ENCODE measurements at places on chromosomes 12 and 14.

DNA sequence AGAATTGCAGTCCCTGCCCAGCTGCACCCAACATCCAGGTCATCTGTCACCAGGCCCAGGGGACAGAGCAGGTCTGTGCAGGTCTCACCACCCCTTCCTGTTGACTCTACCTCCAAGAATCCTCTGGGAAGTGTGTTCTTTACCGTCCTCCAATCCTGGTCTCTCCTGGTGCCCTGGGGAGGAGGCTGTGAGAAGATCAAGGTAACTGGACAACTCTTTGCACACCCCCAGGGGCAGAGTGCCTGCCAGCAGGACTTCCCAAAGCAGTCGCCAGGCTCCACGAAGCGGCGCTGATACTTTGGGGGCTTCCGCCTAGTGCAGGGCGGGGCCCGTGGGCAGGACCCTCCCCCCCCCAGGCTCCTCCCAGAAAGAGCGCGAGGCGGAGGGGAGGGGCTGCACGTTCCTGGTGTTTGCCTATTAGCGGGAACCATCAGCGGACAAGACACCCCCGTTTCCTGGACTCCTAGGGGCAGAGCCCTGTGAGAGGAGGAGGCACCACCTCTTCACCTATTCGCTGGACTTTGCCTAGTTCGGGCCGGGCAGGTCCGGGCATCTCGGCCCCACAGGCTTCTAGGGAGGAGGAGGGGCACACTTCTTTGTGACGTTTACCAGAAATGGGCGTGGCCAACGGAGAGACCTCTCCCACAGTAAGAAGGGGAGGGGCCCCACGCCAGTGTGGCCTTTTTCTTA lies 918.0 kb downstream of the AACS start:
- no peak for DNase-seq
- no peak overlapping the region for H3K27ac ChIP-seq
- H3K4me3 ChIP-seq: peak overlapping the region; percentile 65
- H3K27me3 ChIP-seq: peaks cover 46% of the 10 kb centered on the region

DNA sequence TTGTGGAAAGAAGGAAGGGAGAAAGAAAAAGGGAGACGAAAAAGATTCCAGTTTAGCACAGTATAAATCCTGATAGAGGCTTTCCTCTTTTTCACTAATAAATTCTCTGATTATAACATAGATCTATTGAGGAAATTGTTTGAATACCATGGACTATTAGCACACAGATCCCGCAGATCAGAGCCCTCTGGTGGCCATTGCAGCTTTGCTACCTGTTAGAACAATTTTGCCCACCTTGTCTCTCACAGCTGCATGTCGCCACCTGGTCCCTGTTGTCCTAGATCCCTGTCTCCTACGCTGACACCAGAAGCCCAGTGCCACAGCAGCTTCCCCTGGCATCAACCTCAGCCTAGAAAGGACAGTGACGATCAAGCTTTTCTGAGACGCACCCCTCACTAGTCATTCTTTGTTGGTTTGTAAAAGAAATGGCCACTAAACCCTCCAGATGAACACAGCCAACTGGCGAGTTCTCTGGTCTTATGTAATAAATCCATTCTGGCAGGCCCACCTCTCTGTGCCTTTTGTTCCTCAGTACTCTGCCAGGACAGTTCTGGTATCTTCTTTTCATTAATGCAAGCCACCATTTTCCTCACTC lies 9.9 kb downstream of the GPHB5 start:
- H3K4me1 ChIP-seq: no peaks in the 10 kb centered on the region
- no peak overlapping the region for H3K27ac ChIP-seq
- H3K4me3 ChIP-seq: no peak overlapping the region
- DNase-seq: no peak

DNA sequence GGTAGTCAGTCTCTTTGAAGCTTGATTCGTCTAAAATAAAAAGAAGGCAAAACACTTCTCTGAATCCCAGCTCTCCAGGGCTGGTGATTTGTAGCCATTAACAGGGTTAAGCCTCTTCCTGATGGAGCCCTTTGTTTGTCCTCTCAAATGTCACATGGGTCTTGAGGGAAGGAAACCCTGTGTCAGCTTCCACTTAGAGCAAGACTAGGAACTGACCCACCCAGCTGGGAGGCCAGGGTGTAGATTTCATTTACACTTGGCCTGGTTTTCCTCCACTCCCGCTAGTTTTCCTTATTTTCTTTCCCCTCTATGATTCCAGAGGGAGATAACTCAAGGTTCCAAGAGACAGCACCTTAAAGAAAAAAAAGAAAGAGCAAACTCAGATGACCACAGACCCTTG lies 230.5 kb upstream of the EGLN3 start:
- H3K4me1 ChIP-seq: peaks cover 9% of the 10 kb centered on the region
- H3K36me3 ChIP-seq: no peaks in the 10 kb centered on the region
- H3K27me3 ChIP-seq: no peaks in the 10 kb centered on the region
- H3K27ac ChIP-seq: no peak overlapping the region

DNA sequence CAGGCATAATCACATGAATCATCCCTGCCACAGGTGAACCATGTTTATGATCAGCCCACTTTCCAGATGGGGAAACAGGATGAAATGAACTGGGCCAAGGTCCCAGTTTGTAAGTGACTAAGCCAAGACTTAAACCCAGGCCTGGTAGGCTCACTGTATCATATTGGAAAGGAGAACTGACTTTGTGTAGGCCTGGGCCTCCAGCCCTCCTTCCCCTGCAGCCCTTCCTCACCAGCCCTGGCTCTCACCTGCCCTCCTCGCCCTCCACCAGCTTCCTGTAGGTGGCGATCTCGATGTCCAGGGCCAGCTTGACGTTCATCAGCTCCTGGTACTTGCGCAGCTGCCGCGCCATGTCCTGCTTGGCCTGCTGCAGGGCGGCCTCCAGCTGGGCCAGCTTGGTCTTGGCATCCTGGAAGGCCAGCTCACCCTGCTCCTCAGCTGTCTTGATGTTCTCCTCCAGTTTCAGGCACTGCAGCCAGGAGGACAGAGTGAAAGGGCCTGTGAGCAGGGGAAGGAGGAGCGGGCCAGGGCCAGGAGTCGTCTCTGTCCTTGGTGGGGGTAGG lies 19.8 kb downstream of the KRT80 start:
- H3K27ac ChIP-seq: no peak overlapping the region
- DNase-seq: no peak
- no peaks in the 10 kb centered on the region for H3K27me3 ChIP-seq
- H3K4me3 ChIP-seq: no peak overlapping the region
- H3K36me3 ChIP-seq: no peaks in the 10 kb centered on the region

DNA sequence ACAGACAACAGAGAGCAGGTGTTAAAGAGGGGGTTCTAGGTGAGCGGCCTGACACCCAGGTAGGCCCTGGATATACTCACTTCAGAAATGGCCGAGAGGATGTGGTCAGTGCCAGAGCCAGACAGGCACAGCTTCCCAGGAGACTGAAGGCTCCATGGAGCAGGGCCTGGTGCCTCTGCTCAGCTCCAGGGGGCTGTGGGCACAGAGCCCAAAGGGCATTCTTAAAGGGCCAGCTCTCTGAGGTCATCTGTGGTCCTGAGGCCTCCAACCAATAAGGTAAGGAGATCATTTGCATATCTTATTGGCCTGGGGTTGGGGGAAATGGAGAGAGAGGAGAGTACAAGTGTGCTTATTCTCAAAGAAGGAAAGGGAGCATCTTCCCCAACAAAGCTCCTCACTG lies 9.7 kb upstream of the PCK2 start:
- DNase-seq: no peak
- H3K27ac ChIP-seq: no peak overlapping the region
- no peaks in the 10 kb centered on the region for H3K36me3 ChIP-seq
- peaks cover 26% of the 10 kb centered on the region for H3K27me3 ChIP-seq
- peaks cover 15% of the 10 kb centered on the region for H3K4me1 ChIP-seq

DNA sequence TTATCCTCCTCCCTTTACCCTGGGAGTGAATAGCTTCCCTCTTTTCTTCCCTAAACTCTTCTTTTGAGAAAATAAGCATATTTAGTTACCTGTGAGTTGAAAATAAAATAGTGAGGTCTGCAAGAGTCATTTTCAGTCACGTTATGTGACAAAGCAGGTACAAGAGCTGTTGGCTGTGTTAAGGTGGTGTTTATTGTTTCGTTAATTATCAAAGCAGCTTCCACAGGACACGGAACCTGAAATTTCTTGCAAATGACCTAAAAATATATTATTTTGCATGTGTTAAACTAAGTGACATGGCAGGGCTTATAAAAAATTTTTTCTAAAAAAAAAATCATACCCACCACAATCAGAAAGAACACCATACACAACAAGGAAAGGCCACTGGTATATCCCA lies 8.3 kb downstream of the SLC38A2 start:
- DNase-seq: no peak
- H3K27me3 ChIP-seq: no peaks in the 10 kb centered on the region
- peaks cover 99% of the 10 kb centered on the region for H3K4me1 ChIP-seq
- H3K36me3 ChIP-seq: peaks cover 99% of the 10 kb centered on the region
- H3K4me3 ChIP-seq: peak overlapping the region; percentile 10

DNA sequence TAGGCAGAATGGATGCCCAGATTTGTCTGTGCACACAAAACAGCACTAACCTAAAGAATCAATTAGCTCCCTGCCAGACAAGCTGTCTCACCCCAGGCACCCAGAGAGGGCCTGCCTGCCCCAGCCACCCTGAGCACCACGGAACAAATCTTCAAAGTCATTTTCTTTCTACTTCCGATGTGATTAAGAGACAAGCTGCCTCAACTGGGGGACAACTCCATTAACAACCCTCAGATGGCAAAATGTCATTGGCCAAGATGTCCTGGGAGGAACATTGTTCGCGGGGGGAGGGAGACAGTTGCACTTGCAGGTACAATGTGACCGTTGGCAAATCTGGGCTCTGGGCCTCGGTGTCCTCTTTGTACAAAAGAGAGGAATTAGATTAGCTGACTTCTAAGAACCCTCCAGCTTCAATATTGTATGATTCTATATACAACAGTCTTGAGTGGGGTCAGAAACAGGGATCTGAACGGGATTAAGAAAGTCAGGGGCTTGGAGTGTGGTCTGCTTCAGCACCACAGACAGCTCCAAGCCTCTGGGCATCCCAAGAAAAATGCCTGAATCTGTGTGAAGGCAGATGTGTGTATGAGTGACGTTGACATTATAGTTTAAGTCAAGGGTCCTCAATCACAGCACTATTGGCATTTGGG lies 42.8 kb upstream of the CMKLR1 start:
- no peak for DNase-seq
- H3K36me3 ChIP-seq: no peaks in the 10 kb centered on the region
- no peak overlapping the region for H3K27ac ChIP-seq
- no peaks in the 10 kb centered on the region for H3K4me1 ChIP-seq
- H3K4me3 ChIP-seq: no peak overlapping the region
- H3K27me3 ChIP-seq: no peaks in the 10 kb centered on the region

- peaks cover 26% of the 10 kb centered on the region for H3K36me3 ChIP-seq
- H3K4me1 ChIP-seq: peaks cover 76% of the 10 kb centered on the region
- H3K27ac ChIP-seq: peak overlapping the region; percentile 98
- DNase-seq: no peak
Observed at GRCh38 chr12:82359115-82359478, 768 bp downstream of the METTL25 start.

GRCh38 chr12:112979041-112979680 lies 842 bp downstream of the OAS2 start:
- peaks cover 25% of the 10 kb centered on the region for H3K4me1 ChIP-seq
- peak overlapping the region; percentile 92 for H3K27ac ChIP-seq
- no peaks in the 10 kb centered on the region for H3K36me3 ChIP-seq
- no peak for DNase-seq
- peak overlapping the region; percentile 69 for H3K4me3 ChIP-seq
- no peaks in the 10 kb centered on the region for H3K27me3 ChIP-seq

- no peak overlapping the region for H3K27ac ChIP-seq
- H3K27me3 ChIP-seq: no peaks in the 10 kb centered on the region
- H3K4me1 ChIP-seq: no peaks in the 10 kb centered on the region
- no peaks in the 10 kb centered on the region for H3K36me3 ChIP-seq
- DNase-seq: no peak
Observed at GRCh38 chr12:74899031-74899829, 310.4 kb downstream of the KCNC2 start.

DNA sequence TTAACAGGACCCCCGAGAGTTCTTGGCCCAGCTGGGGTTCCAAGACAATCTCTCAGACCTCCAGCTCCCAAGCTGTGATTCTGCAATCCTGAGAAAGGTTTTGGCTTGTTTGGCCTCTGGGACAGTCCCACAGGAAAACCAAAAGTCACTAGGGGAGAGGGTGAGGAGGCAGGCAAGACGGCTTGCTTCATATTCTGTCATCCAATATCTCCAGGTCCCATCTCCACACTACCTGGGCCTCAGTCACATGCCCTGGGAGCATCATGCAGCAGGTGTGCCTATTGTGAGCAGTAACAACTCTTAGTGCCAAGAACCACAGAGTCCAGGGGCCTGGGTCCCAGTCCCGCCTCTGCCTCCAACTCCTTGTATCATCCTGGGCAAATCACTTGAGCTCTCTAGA lies 1.7 kb downstream of the KRT79 start:
- H3K4me1 ChIP-seq: no peaks in the 10 kb centered on the region
- no peak overlapping the region for H3K27ac ChIP-seq
- no peaks in the 10 kb centered on the region for H3K36me3 ChIP-seq
- no peak for DNase-seq
- no peak overlapping the region for H3K4me3 ChIP-seq

- H3K4me1 ChIP-seq: no peaks in the 10 kb centered on the region
- no peak for DNase-seq
- H3K27me3 ChIP-seq: peaks cover 6% of the 10 kb centered on the region
- H3K27ac ChIP-seq: no peak overlapping the region
Observed at GRCh38 chr12:25819691-25820090, 138.8 kb upstream of the RASSF8 start.

DNA sequence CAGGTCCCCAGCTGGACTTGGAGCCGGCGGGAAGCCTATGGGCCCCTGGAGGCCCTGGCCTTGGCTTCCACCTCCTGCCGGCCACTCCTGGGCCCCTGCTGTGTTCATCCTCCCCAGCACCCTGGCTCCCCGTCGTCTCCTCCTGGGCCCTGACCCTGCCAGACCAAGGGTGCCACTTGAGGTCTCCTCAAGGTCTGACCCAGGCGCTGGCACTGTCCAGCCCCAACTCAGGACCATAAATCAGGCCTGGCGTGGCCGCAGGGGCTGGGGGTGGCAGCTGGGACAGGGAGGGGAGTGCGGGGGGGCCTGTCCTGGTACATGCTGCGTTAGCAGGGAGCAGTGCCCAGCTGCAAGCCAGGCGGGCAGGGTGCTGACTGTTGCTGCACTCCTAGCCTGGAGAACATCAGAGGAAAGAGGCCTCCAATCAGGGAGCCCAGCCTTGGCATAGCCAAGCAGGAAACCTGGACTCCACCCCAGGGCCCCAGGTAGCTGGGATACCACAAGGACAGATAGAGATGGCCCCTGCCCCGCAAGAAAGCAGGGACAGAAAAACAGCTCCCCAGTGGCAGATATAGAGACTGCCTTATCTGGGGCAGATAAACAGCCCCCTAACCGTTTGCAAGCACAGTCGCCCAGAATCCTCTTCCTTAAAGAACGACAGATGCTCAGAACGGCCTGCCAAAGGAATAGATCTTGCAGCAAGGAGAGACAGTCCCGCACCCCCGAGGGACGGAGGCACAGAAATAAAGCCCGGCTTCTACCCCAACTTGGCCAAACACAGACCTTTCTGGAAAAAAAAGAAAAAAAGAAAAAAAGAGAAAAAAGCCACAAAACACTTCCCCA lies 6.5 kb upstream of the ATG101 start:
- H3K4me1 ChIP-seq: peaks cover 41% of the 10 kb centered on the region
- peaks cover 15% of the 10 kb centered on the region for H3K36me3 ChIP-seq
- DNase-seq: peak; percentile 68
- peak overlapping the region; percentile 81 for H3K27ac ChIP-seq

- H3K4me3 ChIP-seq: peak overlapping the region; percentile 24
- H3K27me3 ChIP-seq: no peaks in the 10 kb centered on the region
- DNase-seq: no peak
- no peaks in the 10 kb centered on the region for H3K36me3 ChIP-seq
Observed at GRCh38 chr12:13114251-13115052, 11.0 kb upstream of the GSG1 start.

Measured in left ventricle myocardium inferior (tissue), 1 donor.